ENCODE measurements at places on chromosomes 13 and 19. TPM values are rescaled to one million over a fixed set of nuclear protein-coding genes. Genes with fewer than 3 reads are reported as not detected.

DNA sequence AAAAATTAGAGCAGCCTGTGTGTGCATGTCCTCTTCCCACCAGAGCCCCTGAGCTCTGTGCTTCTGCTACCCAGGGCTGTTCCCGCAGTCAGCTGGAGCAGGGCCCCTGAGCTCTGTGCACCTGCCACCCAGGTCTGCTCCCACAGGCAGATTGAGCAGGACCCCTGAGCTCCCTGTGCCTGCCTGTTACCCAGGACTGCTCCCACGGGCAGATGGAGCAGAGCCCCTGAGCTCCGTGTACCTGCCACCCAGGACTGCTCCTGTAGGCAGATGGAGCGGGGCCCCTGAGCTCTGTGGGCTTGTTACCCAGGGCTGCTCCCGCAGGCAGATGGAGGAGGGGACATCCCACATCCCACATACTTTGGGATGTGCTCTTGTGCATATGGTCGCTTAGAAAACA, 186.8 kb upstream of the SOX1 start:
- DNase-seq = no peak

GRCh38 chr19:1028062-1028926, 1.9 kb downstream of the CNN2 start:
- peak; percentile 96 for DNase-seq

The CD70 gene
- total RNA-seq = 0.09 TPM

The SLC27A5 gene
- total RNA-seq = 5.5 TPM

The TUBA3C gene
- not detected for total RNA-seq

All from fibroblast of the aortic adventitia (primary cell).